ENCODE measurements at places on chromosomes 4 and X.

GRCh38 chrX:49204017-49204416 is 4.0 kb upstream of the SYP start:
- DNase-seq: no peak

- DNase-seq: no peak
Observed at GRCh38 chrX:150429594-150429993, 66.5 kb downstream of the MAMLD1 start.

DNA sequence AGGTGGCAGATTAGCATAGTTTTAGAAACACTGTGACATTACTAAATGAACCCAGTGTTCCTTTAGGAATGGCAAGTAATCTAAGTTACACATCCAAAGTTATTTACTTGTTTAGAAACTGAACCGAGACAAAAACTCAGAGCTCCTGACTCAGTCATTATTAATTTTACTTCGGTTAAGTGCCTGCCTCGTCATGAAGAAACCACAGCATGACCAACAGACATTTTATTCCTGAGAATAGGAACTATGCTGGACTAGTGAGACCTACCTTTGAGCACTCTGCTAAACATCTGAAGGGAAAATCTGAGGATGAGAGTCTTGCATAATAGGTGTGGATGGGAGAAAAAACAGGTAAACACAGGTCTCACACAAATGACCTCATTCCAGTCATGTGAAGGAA is 2.5 kb downstream of the BEX1 start:
- no peak for DNase-seq

DNA sequence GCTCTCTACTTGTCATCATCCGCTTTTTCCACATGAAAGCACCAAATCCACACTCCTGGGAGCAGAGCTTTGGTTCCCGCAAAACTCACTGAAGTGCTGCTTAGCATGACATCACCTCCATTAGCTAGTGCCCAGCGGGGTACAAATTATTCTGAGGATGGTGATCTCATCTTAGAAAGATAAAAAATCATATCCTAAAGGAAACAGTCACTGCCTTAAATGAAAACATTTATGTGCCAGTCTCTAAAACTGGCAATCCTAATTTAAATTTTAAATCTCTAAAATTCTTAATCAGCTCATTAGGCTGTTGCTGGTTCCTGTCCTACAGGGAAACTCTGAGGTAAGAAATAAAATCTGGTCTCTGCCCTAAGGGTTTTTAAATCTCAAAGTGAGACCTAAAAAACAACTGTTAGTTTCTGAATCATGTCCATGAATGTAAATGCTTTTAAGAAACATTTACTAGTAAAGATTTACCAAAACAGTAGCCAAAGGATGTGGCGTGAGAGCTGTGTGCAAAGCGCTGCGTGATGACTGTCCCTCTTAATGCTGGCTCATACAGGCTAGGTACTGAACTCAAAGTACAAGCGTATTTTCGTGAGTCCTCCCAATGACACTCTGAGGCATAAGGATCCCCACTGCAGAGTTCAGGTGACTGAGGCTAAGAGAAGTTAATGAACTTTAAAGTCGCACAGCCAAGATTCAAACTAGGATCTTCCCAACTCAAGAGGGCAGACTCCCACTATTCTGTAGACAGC is 4.5 kb downstream of the CASP3 start:
- no peak for DNase-seq

DNA sequence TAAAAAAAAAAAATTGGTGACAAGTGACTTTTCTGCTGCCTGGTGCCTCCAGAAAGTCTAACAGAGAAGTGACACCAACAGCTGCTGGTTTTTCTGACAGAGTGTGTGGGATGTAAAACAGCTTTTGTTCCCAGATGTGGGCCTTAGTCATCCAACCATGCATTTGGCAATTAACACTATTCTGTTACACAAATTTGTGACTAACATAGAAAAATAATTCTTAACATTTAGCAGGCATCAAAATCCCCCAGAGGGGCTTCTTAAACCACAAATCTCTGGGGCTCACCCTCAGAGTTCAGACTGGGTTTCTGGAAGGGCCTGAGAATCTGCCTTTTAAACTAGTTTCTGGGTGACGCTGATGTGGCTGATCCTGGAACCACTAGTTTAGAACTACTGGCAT is 100.5 kb upstream of the PCDH7 start:
- no peak for DNase-seq

- no peak for DNase-seq
Observed at GRCh38 chrX:85851418-85851817, 195.9 kb downstream of the CHM start.

- peak; percentile 43 for DNase-seq
Observed at GRCh38 chr4:110510955-110511544, 35.1 kb downstream of the ENPEP start.
